ENCODE measurements at places on chromosomes 5 and 9.

DNA sequence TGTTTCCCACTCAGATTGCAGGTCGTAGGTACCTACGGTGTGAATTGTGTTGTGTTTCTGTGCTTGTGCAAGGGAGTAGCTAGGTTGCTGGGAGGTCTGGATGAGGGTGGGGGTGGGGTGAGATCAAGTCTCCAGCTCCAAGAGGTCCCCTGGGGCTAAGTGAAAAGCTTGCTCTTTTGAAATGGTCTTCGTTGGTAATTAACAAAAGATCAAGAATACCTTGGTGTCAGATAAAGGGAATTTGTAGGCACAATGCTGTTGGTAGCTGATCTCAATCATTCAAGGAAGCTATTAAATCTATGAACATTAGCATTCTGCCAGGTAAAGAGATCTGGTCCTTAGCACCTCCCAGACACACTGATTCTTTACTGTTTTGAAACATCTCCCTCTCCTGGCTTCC lies 928 bp upstream of the PCDHGC4 start:
- no peak for DNase-seq

- DNase-seq = peak; percentile 61
Measured at GRCh38 chr5:108380531-108381349, 1.2 kb downstream of the FBXL17 start.

- DNase-seq = no peak
Measured at GRCh38 chr5:112833971-112834370, 27.1 kb upstream of the SRP19 start.

GRCh38 chr9:97397220-97397619 lies 14.7 kb upstream of the TDRD7 start:
- no peak for DNase-seq

DNA sequence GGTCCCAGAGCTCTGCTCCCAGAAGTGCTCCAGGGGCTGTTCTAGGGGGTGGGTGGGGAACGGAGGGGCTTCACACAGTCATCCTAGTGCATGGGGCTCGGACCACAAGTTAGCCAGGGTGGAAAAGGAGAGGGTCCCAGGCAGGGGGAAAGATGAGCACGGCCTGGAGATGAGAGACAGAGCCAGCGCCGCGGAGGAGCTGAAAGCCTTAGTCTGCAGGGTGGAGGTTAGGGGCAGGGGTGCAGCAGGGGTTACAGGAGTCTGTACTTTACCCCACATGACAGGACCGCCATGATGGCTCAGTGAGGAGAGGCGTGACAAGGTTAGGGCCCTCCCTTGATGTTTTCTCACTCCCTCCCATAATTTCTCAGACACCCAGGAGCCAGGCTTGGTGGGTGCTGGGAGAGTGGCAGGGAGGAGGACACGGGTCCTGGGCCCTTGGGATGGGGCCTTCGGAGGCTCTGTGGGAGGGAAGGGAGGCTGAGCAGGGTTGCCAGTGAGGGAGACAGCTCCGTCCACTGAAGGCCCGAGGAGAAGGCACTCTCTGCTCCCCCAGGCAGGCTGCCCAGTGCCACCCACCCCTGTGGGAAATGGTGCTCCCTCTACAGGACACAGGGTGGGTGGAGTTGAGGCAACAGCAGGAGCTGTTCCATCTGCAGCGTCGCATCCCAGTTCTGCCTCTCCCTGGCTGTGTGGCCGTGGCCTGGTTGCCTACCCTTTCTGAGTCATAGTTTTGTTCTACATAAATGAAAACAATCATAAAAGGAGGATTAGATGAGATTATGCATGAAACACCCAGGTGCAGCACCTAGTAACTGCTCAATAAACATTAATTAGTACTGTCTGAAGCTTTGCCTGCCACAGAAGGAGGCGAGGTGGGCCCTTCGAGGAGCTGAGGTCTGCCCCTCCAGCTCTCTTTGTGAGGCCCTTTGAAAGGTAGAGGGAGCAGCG lies 66.2 kb downstream of the NDST1 start:
- DNase-seq = no peak

GRCh38 chr5:175347027-175347426 lies 97.0 kb downstream of the DRD1 start:
- DNase-seq = no peak

DNA sequence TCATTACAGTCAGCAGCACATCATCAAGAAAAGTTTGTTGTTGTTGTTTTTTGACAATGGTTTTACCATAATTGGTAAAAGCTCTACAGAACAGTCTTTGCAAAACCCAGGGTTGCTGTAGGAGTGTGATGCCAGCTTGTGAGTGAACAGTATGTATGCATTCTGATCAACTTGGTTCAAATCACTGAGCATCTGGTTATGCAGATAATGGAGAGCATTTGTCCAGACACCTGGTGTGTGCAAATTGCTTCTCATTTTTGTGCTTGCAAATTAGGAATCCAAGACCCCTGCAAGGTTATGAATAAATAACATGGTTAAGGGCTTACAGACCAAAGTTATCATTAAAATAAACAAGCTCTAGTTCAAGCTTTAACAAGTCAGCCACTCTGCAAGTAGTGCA lies 448.7 kb upstream of the ACTBL2 start:
- DNase-seq = no peak

DNA sequence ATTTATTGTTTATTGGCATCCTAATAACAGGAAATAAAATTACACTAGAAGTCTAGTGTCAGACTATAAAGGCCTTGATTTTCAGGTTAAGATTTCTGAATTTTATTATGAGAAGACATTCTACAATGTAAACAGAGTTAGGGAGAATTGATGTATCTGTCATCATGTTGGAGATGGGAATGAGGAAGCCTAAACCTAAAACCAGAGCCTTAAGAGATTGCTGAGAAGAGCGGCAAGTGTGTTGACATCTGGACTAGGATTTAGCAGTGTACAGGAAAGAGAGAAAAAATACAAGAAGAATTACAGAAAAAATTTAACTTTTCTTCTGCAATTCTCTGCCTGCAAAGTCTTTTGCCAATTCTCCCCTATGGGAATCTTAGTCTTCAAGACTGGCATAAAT lies 525.5 kb downstream of the NR2F1-AS1 start:
- DNase-seq = no peak

DNA sequence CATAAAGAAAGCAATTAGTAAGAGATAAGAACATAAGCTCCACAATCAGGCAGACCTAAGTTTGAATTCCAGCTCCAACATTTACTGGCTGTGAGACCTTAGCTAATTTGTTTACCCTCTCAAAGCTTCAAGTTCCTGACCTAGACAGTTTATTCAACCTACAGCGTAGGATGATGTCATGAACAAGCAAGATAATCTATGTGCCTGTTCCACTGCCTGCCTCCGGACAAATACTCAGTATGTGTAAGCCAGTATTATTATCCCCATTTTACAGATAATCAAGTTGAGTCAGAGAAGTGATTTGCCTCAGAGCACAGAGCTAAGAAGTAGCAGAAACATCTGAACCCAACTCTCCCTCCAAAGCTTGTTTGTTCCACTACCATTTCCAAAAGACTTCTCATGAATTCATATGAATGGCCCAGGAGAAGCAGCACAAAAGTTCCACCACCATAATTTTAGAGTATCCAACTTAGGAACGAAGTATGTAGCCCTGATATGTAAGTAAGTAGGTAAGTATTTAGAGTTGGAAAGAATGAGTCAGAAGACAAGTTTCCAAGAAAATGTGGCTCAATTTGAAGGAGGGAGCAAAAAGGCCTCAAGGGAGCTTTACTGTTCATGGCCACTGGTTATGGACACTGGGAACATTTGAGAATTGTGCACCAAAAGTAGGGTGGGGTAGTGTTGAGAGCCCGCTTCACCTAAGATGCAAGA lies 398.2 kb downstream of the NFIB start:
- no peak for DNase-seq

- DNase-seq = no peak
Measured at GRCh38 chr5:68369023-68369359, 153.4 kb downstream of the PIK3R1 start.

- DNase-seq = peak; percentile 79
Measured at GRCh38 chr5:9545992-9546851, at the start of gene SEMA5A. SEMA5A (minus strand) TSS chr5:9546075; CDS start chr5:9379946, 166,129 bp downstream.

DNA sequence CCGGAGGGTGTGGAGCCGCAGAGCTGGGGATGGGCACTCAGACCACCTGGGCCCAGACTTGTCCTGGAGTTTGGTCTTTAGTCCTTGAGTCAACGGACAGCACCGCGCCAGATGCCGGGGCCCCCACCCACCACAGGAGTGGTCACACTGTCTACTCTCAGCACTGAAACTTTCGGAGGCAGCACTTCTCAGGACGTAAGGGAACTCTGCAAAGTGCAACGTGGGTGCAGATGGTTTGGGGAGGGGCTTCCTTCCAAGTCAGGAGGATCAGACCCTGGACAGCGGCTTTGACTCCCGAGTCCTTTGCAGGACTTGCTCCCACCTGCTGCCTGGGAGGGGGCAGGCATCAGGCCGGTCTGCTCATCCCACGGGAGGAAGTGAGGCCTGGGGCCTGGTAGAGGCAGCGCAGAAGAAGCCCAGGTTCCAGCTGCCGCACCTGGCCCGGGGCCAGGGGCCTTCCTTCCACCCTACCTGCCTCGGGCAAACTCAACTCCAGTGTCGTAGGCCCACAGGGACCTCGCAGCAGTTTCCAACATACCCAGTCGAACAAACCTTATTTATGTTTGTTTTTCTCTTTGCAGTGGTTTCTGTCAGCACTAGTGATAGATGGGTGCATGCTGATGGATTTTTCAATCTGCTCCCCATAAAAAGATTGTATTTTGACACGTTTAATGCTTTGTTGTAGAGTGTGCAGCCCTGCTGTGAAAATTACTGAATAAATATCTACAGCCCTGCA lies 149.8 kb upstream of the PPP1R26 start:
- peak; percentile 21 for DNase-seq

GRCh38 chr9:105712773-105713172 lies 18.4 kb downstream of the TMEM38B start:
- no peak for DNase-seq

DNA sequence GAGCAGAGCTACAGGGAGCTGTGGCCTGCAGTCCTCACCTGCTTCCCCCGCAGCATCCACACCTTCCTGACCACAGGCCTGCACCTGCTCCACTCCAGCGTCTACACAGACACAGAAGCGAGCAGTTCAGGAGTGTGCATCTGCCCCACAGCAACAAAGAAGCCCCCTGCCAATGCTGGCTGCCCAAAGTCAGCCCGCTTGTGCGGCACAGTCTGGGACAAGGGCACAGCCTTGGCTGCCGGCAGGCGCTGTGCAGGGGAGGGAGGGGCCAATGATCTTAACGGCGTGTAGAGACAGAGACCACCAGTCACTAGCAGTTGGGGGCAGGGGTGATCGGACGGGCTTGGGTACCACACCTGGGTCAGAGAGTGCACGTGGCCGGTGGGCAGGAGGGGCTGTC lies 6.6 kb downstream of the BRD9 start:
- DNase-seq = no peak

DNA sequence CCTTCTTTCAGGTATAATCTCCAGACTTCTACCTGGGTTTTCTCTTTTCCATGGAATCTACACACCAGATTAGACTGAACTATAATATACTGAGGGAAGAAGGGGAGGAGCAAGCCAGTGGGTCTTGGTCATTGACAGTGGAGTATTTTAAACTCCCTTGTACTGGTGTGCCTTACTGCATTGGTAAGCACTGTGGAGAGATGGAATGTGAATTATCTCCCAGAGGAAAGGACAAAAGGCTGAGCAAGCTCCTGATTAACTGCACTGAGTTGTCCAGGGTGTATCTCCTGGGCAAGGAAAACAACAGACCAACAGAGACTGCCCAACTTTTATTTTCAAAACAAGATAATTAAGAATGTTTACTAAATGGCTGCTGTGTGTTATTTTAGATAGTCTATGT lies 29.8 kb upstream of the SLCO6A1 start:
- DNase-seq = no peak

GRCh38 chr5:7770436-7770835 lies 80.5 kb downstream of the CFAP90 start:
- DNase-seq = no peak

DNA sequence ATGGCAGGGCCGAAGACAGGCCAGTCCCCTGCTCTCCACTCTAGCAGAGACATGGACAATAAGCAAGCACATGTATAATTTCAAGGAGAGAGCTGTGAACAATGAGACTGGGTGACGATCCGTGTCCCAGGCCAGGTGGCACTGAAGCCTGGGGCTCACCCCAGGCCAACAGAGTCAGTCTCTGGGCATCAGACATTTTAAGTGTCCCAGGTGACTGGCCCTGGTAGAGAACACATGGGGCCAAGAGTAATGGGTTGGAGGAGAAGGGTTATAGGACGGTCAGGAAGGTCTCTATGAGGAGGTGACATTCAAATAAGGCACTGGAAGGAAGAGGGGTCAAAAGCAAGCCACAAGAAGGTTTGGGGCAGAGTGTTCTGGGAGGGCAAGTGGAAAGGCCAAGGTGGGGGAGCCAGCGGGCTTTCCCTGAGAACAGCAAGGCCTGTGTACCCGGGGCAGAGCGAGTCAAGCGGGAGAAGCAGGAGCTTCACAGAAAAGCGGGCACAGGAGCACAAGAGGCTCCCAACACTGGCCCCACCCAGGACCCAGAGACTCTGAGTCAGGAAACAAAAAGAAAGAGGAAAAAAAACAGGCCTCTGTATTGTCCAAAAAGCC lies 1.1 kb upstream of the AKNA start:
- no peak for DNase-seq

GRCh38 chr5:97545886-97546535 lies 363.0 kb upstream of the RIOK2 start:
- DNase-seq = no peak

GRCh38 chr5:2283481-2284045 lies 400.8 kb upstream of the IRX4 start:
- no peak for DNase-seq

DNA sequence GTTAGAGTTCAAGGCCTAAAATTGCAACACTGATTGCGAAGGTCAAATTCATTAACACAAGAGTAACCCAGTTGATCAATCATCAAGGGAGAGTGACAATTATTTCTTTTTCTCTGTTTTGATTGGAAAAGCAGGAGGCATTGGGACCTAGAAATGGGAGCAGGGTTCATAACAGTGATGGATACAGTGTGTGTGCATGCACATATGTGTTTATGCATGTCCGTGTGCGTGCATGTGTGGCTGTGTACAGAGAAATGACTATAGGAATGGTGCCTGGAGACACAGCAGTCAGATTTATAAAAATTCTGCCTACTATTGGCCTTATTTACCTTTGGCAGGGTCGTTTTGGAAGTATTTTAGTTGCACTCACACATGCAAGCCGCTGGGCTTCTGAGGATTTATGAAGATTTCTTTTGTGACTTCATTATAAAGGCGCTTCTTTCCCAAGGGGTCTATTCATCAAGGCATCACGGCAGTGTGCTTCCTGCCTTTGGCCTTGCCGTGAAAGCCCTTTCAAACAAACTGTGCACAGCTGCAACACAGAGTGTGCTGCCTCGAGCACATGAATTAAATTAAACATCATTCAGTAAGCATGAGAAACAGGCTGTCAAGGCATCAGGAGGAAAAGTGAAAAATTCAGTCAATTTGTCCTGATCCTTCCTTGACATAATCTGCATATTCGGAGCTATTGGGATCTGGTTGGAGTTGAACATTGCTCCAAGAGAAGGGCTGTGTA lies 122.8 kb upstream of the PUM3 start:
- no peak for DNase-seq

GRCh38 chr9:135619599-135619886 lies 19.8 kb downstream of the GLT6D1 start:
- DNase-seq = no peak

- no peak for DNase-seq
Measured at GRCh38 chr9:113541019-113541900, 77.7 kb downstream of the RGS3 start.

- peak; percentile 31 for DNase-seq
Measured at GRCh38 chr9:138071292-138071691, 193.7 kb downstream of the CACNA1B start.
